ENCODE measurements at places on chromosomes 5 and 9.

GRCh38 chr5:74535926-74536325, 104.6 kb downstream of the ENC1 start:
- DNase-seq, result no peak

DNA sequence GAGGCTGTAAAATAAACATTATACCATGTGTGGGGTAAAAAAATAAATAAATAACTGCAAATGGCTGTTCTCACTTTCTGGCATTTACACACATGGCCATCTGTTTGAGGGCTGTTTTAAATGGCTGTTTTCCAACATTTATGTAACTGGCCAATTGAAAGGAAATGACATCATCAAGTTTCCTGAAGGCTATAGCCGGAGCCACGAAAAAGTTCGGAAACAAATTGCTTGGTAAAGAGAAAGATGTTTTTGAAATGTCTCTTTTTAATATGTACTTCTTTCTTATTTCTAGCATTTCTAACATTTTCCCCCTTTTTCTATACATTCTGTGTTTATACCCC, 95.4 kb upstream of the DAB2 start:
- DNase-seq, result peak; percentile 51

DNA sequence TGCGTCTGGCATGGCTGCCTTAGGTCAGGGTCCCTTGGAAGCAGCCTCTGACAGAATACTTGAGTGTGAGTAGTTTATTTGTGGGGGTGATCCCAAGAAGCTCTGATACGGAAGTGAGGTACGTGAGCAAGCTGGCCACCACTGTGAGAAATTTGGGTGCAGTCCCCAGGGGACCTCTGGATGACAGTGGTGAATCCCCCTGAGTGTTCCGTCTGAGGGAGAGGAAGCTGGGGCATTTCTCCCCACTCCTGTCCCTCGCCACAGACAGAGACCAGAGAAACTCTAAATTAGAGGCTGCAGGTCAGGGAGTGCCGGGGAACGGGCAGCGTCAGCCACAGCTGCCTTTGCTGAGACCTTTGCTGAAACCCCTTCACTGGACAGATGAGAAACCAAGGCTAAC, 155.9 kb upstream of the COL5A1 start:
- peak; percentile 22 for DNase-seq

DNA sequence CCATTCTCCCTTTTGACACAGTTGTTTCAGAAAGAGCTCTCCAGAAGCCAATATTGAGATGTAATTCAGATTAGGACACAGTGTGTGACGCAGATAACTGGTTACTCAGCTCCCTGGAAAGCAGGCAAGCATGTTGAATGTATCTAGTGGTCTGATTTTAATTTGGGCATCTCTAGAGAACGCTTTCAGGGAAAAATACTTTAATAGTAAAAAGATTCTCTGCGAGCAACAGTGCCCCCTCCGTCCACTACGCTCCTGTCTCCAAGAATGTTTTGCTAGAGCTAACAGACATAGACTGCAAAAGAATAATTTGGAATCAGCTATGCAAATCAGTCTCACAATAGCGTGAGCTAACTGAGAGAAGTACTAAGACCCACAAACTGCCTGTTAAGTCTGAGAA, 23.3 kb downstream of the CFAP90 start:
- DNase-seq, result no peak

DNA sequence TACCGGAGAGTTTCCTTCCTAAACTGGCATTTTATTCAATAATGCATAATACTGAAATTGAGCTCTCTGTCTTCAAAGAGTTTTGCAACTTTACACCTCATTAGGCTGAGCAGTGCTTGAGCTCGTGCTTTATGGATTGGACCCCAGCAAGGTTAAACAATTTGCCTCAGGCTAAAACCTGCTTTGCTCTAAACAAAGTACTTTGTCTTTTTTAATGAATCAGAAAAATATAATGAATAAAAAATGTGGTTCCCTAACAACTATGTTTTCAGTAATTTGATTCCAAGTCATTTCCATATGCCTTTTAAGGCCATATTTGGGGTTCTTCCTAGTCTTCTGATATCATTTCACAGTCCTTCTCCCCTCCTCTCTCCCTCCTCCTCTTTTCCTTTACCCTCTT, 20.0 kb downstream of the ZNF366 start:
- DNase-seq, result no peak

DNA sequence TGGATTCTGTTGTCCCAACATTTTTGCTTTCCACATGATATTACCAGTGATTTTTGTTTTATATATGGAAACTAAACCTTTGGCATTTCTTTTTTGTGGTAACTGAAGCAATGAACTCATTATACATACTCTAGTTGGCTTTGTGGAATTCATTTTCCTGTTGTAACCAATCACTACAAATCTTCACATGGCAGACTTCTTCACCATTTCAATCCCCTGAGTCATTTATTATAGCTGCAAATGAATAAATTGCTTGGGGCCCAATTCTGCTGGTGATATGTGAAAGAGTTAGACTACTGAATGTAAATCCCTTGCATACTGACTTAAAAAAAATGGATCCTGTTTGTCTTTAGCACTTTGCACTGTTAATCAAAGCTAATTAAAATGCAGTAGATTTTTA, 1709.6 kb upstream of the WWC1 start:
- DNase-seq, result no peak

- DNase-seq, result no peak
Observed at GRCh38 chr9:73011181-73011750, 58.4 kb upstream of the ALDH1A1 start.

- DNase-seq, result no peak
Observed at GRCh38 chr5:132008961-132009680, 2.3 kb downstream of the ACSL6 start.

GRCh38 chr9:131227959-131228460, 48.3 kb downstream of the FAM78A start:
- no peak for DNase-seq

- no peak for DNase-seq
Observed at GRCh38 chr9:4362281-4362680, 62.4 kb upstream of the GLIS3 start.
